ENCODE measurements at places on chromosomes 7 and 10.

DNA sequence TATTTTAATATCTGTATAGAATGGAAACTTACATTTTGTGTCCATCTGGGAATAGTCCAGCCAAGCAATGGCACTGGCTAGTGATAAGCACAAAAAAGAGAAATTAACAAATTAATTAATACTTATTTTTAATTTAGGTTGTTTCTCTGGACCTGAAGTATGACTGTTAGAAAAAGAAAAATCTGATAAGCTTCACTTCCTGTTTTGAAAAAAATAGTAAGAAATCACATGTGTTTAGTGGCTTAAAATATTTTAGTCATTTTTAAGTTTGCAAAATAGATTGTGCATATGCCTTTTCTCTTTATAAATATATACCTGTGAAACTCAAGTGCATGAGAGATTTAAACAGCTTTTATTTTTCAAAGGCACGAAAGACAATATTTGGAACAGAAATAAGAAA lies 50.1 kb upstream of the CREB5 start:
- no peak for DNase-seq

GRCh38 chr10:103720328-103720963 lies 134.9 kb downstream of the SH3PXD2A start:
- DNase-seq: no peak

- no peak for DNase-seq
Measured at GRCh38 chr7:35748371-35748770, 52.5 kb upstream of the SEPTIN7 start.

- DNase-seq: no peak
Measured at GRCh38 chr10:61398366-61399129, 54.6 kb downstream of the TMEM26 start.

DNA sequence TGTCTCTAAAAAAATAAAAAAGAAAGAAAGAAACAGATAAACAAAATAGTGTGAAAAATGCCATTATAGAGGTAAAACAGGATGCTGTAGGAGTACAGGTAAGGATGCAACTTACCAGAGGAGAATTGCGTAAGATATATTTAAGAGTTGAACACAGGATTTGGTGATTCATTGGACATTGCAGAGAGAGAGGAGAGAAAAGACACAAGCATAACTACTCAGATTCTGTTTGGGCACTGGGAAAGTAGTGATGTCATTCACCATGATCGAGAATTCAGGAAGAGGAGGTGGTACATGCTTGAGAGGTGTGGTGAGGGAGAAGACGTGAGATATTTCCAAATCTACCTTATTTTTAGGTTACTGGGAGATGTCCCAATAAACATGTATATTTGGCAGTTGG lies 97.6 kb downstream of the AASS start:
- DNase-seq: no peak

DNA sequence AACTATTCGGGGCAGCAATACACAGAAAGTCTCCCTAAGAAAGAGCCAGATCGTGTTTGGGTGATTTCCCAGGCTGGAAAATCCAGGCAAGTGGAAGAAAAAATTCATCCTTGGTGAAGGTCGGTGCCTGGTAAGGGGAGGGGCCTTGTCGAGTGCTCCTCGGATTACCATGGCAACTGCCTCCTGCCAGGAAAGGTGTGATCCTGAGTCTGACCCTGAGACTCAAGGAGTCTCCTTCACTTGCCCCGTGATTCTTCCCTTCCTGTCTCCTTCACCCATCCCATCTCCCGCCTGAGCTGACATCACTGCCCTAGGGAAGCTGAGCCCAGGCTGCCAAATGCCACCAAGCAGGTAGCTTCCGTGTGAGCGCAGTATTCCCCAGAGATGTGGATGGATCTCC lies 112.2 kb downstream of the MYL10 start:
- DNase-seq: no peak

DNA sequence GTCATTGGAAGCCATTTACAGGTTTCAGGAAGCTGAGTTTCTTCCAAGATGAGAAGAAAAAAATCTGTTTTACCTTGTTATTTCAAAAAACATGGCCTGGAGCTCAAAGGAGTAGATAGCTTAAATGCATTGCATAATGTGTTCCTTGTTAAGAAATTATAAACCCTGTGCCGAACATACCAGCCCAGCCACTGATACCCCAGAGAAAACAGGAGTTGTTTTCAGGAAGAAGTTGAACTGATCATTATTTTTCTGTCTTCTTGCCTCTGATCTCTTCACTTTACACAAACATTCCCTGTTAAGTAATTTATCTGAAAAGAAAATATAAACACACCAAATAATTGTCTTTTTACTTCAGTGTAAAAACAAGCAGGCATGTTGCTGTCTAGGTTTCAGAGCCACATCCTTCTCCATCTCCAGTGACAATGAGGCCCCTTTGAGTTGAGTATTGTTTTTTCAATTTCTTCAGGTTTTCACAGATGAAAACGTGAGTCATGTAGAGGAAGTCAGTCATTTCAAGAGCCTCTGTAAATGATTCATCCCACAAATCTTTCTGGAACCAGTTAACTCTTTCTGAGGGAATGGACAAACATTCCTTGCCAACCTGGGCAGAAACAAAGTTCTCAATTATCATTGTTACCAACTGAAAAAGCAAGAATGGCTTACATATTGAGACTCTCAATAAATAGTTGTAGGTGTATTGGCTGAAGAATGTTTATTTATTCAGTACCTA lies 244.2 kb downstream of the IPMK start:
- DNase-seq: no peak

DNA sequence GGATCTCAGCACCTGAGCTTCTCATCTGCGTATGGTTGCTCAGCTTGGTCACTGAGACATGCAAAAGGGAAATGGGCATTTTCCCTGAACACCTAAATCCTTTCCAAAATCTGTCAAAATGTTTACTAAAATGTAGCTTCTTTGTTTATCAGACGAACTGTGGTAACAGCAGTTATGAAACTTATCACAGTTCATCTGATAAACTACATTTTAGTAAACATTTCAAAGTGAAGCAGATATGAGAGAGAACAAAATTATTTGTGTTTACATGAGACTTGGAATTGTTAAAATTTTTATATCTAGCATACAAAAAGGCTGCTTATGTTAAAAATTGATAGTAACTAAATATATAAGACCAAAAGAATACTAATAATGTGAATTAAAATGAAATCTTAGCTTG lies 573.4 kb upstream of the C7orf33 start:
- DNase-seq: no peak

DNA sequence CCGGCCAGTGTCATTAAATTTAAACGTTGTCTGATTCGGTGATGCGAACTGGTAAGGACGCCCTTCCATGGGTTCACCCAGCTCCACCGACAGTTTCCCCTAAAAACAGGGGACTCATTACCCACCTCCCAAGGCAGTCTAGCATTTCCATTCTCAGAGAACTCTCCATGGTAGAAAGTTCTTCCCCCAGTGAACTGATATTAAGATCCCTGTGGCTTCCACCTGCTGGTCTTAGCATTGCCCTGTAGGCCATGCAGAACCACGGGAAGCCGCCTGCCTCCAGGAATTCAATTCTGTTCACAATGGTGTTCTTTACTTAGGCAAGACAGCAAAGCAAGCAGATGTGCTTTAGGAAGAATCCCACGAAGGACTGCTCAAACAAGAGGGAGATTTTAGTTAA lies 128.9 kb upstream of the NANOS1 start:
- DNase-seq: no peak

GRCh38 chr10:127934383-127934782 lies 27.5 kb downstream of the PTPRE start:
- no peak for DNase-seq

- DNase-seq: no peak
Measured at GRCh38 chr7:12637819-12638592, 49.4 kb upstream of the ARL4A start.

DNA sequence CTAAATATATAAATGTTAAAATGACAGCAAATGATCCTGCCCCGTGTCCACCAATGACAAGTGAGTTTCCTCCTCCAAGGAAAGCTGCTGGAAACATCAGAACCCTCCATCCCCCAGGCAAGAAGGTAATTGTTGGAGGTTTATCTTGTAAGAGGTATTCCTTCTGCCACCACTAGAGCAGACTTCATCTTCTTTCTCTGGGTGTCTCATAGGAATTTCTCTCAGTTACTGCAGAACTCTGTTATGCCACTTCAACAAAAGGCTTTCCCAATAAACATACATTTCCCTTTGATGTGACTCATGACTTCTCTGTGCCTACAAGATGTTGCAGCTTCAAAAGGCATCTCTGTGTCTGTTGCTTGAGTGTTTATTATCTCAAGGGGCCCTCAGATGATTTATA lies 279.1 kb downstream of the BMPER start:
- DNase-seq: no peak

- DNase-seq: no peak
Measured at GRCh38 chr10:52566471-52567246, 205.9 kb downstream of the MBL2 start.

- DNase-seq: no peak
Measured at GRCh38 chr10:78969719-78970118, 99.0 kb upstream of the ZMIZ1 start.

GRCh38 chr7:68547181-68547580 lies 1051.1 kb upstream of the AUTS2 start:
- DNase-seq: no peak

- no peak for DNase-seq
Measured at GRCh38 chr7:68699090-68699711, 899.1 kb upstream of the AUTS2 start.

DNA sequence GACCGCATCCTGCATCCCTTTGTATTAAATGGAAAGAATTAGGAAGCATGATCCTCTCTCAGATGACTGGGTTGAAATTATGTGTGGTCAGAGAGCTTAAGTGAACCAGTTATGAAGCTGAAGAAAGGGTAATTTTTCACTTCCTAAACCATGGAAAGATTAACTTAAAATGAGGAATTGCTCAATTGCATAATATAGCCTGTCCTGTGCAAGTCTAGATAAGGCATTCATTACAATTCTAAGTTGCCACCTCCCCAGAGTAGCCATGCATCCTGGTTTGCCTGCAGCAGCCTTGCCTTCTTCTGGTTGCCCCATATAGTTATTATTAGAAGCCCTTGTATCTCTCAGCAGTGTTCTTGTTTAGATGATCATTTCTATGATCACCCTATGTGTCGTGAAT lies 45.3 kb downstream of the STARD3NL start:
- no peak for DNase-seq
